Mesenchymal stem cell (in vitro differentiated cells and primary cell): ENCODE measurements at places on chromosomes 1 and 21.

GRCh38 chr1:153536671-153537375 is 1.0 kb upstream of the S100A6 start:
- no peak for DNase-seq

DNA sequence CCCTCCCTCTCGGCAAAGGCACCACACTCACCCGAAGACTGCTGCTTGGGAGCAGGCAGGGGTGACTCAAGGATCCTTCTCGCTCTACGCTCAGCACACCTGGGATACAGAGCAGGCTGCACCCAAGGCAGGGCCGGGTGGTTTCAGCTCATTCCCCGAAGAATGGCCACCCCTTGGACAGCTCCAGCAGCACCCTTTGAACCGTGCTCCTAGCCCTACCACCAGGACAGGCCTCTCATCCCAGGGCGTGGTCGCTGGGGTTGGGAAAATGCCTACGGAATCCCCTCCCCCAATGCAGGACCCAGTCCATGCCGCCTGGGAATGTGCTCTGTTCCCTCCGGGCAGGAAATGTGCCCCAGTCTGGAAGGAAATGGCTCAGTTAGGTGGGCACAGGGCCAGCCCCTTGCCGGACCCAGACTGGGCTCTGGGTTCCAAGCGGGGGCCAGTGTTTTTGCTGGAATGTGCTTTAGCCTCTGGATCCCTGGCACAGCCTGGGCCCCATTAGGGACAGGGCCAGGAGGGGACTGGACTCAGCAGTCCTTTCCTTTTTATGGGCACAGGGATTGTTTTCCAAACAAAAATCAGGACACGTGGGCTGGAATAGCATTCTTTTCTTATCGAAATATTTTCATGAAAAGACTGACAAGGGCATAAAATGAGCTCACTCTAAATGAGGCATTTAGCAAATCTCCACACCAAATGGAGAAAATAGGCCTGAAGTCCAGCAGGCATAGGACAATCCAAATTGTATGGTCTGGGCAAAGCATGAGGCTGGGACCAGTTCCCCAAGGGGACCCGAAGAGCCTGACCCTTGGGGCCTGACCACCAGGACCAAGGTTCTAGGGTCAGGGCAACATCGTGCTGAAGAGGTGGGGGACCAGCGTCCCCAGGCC is 7.3 kb downstream of the TMEM82 start:
- no peak for DNase-seq

- no peak for DNase-seq
These were observed 69.4 kb downstream of the NID1 start for GRCh38 chr1:235995511-235995910.

DNA sequence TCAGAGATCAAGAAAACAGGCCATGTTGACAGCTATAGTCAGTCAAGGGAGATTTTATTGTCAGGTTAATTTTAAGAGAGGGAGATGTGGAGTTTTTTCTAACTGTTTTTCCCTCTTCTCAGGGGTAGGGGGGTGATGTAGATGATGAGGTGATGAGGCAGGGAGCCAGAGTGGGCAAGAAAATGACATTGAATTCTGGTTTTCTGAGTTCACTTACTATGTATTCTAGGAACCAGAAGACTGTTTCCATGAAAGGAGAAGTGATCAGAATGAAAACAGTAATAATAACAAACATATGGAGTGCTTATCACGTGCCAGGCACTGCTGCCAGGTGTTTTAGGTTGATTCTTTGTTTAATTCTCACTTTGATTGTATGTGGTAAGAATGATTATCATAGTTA is 40.2 kb downstream of the CASQ2 start:
- no peak for DNase-seq

- no peak for DNase-seq
These were observed 10.5 kb upstream of the SDE2 start for GRCh38 chr1:226009650-226010044.

DNA sequence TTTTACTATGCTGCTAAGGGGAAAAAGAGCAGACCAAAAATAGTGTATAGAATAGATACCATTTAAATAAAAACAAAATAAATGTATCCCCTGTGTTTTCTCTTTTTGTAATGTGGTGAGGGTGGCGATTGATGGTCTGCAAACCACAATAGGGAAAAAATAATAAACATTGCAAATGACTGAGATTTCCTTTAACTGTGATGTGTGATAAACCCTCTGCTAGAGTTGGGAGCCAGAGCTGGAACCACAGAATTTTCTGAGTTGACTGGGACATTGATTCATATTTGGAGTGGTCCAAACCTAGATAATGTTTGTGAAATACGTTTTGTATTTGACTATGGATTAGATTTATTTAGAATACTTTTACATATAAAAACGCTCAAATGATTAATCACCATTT is 70.6 kb upstream of the PTGFR start:
- DNase-seq, result no peak

DNA sequence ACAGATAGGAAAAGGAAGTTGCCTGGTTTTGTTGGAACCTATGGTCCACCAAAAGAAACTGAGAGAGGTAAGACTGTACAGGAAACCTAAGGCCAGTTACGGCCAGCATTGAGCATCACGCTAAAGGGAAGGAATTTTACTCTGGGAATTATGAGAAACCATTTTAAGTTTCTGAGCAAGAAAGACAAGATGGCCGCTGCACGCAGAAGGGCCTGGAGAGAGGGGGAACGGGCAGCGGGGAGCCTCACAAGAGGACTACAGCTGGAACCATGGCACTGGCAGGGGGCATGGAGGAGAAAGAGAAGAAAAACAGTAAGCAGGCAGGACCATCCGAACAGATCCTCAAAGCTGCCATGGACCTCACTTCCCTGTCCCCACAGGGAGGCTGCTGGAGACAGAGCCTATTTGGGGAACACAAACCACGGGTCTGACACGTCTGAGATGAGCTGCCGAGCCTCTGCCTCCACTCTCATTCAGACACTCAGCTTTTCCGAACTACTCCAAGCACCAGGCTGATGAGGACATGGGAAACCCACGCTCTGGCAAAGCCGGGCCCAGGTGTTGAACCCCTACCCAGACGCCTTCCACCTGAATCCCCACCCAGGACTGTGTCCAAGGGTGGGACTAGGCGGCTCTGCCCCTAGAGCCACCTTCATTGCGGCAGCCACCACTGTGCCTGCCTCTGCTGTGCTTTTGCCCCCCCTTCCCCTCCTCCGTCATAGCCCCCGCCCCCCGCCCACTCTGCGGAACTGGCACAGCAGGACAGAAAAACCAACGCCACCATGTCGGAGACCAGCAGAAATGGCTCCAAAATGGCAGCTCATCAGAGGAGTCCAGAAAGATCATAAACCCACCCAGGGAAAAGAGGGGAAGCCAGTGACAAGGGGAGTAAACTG is 69.0 kb downstream of the CD46 start:
- DNase-seq, result no peak

DNA sequence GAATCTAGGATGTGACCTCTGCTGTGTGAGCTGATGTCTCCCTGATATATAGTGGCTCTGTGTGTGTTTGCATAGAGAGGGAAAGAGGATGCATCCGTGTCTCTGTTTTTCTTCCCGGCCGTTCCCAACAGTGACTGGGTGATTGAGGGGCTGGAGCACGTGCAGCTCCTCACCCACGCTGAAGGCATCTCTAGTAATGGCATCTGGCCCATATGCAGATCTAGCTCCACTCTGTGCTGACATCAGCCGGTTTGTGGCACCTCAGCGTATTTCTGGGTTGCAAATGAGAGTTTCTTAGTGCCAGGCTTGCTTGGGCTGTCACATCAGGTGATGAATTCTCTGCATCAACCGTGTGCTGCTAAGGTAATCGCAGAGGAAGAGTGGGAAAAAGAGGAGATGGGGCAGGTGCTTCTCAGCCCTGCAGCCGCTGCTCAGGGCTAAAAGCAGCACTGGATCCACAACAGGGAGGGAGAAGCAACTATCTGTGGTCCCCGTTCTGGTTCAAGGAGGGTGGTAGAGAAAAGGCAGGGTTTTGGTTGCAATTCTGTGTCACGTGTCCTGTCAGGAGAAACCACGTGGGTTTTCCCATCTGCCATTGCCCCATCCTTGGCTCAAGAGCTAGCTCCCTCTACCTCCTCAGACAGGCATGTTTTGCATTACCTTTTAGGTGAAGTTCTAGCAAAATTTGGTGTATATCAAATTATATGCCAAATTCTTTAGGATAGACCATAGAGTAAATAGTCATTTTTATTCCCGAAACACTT is 282.9 kb downstream of the PBX1 start:
- DNase-seq, result no peak

DNA sequence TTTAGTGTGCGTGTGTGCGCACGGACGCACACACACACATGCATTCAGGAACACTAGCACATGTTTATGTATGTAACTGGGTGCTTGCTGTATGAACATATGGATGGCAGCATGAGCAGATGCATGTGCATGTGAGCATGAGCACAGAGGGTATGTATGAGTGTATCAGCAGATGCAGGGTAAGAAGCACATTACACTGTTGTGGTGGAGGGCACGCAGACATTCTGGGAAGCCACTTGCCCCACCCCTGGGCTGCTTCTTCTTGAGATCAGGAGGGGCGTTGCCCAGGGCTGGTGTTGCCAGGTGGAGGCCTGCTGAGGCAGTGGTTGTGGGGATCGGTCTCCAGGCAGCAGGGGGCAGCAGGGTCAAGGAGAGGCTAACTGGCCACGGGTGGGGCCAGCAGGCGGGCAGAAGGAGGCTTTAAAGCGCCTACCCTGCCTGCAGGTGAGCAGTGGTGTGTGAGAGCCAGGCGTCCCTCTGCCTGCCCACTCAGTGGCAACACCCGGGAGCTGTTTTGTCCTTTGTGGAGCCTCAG is 3.9 kb upstream of the P3R3URF start:
- no peak for DNase-seq

GRCh38 chr1:18950401-18951026 is 6.0 kb downstream of the IFFO2 start:
- no peak for DNase-seq

GRCh38 chr1:29925058-29925457 is 688.7 kb downstream of the PTPRU start:
- DNase-seq, result no peak

GRCh38 chr1:182990413-182991144 is 32.6 kb upstream of the LAMC1 start:
- peak; percentile 29 for DNase-seq
